ENCODE measurements at places on chromosomes 3 and 15.

- no peak for DNase-seq
These were observed 223.6 kb downstream of the CACNA2D3 start for GRCh38 chr3:54345847-54346375.

DNA sequence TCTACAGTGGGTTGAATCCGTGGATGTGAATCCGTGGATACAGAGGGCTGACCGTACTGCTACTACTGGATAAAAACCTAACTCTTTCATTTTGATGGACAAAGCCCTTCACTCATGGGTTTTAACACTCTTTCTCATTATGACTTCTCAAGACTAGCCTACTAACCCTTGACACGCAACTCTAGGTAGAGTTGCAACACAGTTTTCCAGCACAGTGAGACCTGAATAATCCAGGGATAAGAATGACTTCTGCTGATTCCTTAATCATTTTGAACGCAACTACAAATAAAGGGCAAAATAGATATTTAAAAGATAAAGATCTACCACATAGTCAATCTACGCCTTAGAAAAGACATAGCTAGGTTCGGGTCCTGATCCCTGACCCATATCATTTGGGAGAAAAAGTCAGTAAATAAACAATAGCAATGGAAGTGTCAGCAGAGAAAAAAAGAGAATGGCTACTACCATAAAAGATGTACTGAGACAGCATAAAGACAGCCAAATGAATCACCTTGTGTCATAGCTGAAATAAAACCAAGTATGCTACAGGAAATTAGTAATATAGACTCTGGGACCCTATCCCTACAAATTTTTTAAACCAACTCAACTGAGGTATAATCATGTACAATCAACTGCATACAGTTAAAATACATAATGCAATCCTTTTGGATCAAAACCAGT, 87.6 kb downstream of the DPH6 start:
- DNase-seq = no peak

DNA sequence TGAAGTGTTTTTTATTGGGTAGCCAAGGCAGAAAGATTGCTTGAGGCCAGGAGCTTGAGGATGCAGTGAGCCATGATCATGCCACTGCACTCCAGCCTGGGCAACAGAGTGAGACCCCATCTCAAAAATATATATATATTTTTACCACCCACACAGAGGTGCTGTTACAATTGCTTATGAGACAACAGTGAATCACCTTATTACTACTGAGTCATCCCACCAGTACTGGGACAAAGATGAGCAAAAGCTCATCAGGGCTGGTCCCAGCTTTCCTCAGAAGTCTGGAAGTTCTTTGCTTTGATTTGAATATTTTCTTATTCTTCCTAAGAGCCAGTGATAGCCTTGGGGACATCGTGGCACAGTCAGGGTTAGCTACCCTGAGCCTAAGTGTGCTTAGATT, 207.7 kb downstream of the SOX2 start:
- no peak for DNase-seq

GRCh38 chr3:194205675-194206133, 69.8 kb downstream of the HES1 start:
- DNase-seq = no peak

DNA sequence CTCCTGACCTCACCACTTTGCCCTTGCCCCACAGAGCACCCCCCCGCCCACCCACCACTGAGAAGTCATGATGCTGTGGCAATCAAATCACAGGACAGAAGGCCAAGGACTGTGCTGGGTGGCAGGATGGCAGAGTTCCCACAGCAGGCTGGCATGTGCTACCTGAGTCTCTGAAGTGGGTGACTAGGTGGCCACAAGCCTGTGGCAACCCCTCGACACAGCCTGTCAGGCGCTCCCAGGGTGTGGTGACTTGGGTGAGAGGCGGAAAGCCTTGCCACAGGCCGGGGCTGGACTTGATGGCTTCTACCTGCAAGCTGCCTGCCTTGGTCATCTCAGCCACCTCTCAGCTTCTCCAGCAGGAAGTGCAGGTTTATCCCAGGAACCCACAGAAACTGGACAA, 15.6 kb upstream of the DUSP7 start:
- DNase-seq = no peak

GRCh38 chr3:172175254-172175599, 135.8 kb downstream of the FNDC3B start:
- no peak for DNase-seq

GRCh38 chr3:51621091-51621892, 49.8 kb upstream of the TEX264 start:
- no peak for DNase-seq

DNA sequence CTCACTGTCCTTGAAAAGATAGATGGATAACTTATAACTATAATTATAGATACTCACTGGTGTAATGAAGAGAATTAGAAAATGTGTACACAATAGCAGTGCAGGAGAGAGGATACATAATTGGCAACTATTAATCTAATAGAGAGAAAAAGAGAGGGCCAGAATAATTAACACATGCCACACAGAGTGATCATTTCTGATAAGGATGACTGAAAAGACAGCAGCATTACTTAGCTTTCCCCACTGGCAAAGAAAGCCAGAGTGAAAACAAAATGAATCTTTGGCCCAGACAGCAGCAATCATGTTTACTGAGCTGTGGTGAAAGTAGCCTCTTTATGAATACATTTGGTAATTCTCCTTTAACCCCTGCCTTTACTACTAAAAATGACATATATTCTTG, 493.3 kb upstream of the ROBO1 start:
- no peak for DNase-seq

DNA sequence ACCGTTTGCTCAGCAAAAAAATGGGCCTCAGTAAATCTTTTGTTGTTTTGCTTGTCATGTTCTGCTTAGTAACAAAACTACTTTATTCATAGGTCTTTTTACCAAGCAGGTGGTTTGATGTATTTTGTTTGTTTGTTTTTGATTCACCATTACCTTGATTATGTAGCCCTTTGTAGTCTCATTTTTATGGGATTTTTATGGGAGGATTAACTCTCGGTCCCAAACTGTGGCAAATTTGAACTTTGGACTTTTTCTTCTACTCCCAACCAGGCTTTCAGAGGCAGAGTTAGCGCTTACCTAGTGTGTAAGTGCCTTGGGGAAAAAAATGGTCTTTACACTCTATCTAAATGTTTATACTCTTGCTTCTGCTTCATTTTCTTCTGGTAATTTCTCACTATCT, 276.7 kb upstream of the POU1F1 start:
- no peak for DNase-seq

- no peak for DNase-seq
These were observed 111.8 kb downstream of the IGF2BP2 start for GRCh38 chr3:185713015-185713414.

- no peak for DNase-seq
These were observed 104.5 kb downstream of the RPLP1 start for GRCh38 chr15:69557020-69557706.

- no peak for DNase-seq
These were observed 5.5 kb downstream of the AP3S2 start for GRCh38 chr15:89888214-89888804.

DNA sequence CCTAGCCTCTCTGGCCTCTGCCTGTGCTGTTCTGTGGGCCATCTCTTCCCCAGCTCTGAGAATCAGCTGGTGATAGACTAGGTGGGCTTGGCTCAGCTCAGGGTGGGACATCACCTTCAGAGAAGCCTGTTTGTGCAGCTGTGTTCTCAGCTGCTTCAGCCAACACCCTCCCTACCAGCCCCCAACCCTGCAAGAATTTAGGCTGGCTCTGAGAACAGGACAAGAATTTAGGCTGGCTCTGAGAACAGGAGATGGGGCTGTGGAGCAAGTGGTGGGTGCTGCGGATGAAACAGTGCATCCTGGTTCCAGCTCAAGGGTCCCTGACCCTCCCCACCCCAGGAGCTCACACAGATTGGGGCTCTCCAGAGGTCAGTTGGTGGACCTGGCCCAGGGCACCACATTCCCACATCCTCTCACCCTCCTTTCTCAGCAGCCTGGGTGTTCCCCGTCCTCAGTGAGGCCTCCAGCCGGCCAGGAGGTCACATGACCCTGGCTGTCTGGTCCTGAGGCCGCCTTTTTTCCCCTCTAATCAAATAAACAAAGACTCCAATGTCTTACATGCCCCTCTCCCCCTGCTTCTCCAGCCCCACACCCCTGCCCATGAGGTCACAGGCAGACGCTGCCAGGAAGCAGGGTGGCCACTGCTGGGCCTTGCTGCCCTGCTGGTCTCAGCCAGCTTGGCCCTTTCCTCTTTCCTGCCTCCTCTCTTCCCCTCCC, 14.9 kb downstream of the PLEKHO2 start:
- DNase-seq = no peak

- no peak for DNase-seq
These were observed 577.7 kb downstream of the FOXP1 start for GRCh38 chr3:71005702-71006321.

DNA sequence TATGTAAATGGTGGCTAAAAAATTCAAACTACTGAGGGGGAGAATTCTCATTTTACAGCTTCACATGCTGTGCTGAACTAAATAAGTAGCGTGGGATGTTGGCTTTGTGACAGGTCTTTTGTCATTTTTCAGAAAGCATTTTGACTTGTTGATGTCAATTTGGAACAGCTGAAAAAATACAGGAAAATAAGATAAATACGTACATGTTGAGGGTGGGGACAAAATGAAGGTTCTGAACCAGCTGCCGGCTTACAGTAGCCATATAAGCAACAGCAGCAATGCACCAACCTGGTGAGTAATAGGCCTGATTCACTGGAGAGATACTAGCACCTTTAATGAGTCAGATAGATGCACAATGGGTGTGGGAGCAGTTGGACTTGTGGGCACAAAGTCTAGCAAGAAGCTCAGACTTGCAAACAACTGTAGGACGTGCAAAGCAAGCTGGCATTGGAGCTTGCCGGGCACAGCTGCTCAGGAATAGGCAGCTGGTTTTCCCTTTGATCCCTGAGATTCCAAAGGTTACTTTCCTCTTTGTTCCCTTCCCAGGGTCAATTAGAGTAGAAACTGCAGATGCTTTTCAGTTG, 12.9 kb downstream of the B3GNT5 start:
- DNase-seq = peak; percentile 20

DNA sequence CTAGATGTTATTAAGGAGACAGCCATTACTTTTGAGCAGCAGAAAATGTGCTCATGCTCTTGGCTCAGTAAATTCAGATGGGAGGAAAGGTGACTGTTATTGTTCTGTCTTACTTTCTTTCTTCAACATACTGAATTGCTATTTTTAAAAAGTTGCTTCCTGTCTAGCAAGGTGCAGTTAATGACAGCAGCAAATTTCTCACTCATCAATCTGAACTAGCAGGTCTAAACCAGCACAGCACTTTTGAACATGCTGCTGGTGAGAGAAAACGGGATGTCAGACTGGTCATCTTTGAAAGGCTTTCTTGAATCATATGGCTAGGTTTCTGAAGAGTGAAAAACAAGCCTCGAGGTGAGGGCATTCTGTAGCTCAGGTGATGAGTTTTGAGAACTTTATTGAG, 384.7 kb downstream of the MFSD1 start:
- DNase-seq = no peak

GRCh38 chr3:124360563-124360962, 368.6 kb upstream of the ROPN1 start:
- peak; percentile 9 for DNase-seq

DNA sequence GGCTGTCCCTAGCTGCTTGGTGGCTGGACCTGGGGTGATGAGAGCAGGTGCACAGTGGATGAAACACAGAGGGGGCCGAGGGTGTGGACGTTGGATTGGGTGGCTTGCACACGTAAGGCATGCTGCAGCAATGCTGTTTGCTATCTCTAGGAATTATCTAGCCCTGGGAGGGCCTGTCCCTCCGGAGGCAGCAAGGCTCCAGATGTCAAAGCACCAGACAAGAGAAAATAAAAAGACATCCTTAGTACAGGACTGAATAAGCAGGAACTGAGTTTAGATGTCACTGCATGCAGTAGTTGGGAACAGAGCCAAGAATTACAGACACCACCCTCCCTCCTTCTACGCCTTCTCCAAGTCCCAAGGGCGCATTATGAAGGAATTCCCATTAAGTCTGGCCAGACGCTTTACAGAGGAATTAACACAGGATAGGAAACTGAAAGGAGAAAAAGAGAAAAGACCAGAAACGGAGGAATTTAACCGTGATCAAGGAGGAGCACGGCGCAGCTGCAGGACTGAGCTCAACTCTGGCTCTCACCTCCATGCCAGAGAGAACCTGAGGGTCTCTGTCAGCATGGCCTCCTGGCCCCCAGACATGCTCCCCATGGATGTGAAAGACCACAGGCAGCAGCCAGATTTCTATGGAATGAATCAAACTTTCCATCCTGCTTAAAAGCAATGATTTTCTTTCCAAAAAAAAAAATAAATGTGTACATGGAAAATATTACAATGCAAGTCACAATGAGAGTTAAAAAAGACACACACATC, 13.8 kb downstream of the ATP10A start:
- DNase-seq = peak; percentile 90

GRCh38 chr3:119494597-119494996, 3.8 kb upstream of the TIMMDC1 start:
- DNase-seq = no peak

- no peak for DNase-seq
These were observed 24.5 kb downstream of the TIGIT start for GRCh38 chr3:114318295-114318694.

- DNase-seq = no peak
These were observed 246.4 kb downstream of the SLC9A9 start for GRCh38 chr3:143601723-143602484.

GRCh38 chr3:48561045-48561736, 2.4 kb downstream of the UCN2 start:
- no peak for DNase-seq

DNA sequence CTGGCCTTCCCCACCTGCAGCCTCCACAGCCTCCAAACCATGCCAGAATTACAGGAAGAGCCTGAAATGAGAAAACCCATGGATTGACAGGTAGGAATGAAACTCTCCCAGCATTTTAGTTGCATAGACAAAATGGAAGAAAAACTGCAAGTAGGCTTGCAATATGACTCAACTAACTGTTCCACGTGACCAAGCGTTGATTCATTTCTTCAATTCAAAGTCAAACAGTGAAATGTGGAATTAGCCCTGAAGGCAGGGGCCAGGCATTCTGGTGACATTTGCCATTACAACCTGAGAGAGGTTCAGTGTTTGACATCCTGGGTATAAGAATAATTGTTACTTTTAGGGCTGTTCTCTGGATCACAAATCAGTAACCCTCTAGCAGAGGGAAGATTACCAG, 676.5 kb upstream of the CFAP20DC start:
- no peak for DNase-seq

DNA sequence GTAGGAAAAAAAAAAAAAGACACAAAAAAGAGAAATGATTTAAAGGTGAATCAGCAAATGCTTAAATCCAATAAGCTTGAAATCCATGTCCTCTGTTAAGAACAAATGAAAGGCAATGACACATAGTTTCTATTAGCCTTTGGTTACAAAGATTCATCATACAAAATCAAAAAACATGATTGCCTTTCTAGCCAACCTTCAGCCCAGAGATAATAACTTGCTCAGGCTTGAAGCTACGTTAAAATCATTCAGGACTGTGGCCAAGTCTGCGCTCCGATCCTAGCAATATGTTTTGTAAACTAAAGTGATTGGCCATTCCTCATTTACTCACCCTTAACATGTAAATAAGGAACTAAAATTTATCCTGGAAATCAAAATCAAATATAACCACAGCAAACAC, 556.7 kb downstream of the FGF12 start:
- DNase-seq = no peak

GRCh38 chr3:152328841-152329240, 60.1 kb downstream of the MBNL1 start:
- peak; percentile 29 for DNase-seq
